GM06990 (cell line): ENCODE measurements at places on chromosomes 3 and 15.

DNA sequence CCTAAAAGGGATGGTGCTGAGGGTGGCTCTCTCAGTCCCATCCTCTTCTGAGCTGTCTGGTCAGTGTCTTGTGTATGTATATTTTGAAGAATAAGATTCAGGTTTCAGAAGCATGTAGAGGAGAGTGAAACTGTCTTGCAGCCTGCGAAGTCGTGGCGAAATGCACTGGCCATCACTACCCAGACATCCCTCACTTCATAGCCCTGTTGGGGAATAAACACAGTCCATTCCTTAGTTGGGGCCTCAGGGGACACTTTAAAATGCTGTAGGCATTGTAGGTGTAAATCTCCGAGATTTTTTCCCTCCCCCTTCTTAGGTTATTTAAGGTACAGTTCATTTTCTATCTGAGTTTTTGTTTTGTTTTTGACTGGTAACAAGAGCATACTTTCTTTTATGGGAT is 93.8 kb downstream of the DNASE1L3 start:
- no peak for DNase-seq

GRCh38 chr3:20123131-20123652 is 62.8 kb downstream of the SGO1 start:
- no peak for DNase-seq

DNA sequence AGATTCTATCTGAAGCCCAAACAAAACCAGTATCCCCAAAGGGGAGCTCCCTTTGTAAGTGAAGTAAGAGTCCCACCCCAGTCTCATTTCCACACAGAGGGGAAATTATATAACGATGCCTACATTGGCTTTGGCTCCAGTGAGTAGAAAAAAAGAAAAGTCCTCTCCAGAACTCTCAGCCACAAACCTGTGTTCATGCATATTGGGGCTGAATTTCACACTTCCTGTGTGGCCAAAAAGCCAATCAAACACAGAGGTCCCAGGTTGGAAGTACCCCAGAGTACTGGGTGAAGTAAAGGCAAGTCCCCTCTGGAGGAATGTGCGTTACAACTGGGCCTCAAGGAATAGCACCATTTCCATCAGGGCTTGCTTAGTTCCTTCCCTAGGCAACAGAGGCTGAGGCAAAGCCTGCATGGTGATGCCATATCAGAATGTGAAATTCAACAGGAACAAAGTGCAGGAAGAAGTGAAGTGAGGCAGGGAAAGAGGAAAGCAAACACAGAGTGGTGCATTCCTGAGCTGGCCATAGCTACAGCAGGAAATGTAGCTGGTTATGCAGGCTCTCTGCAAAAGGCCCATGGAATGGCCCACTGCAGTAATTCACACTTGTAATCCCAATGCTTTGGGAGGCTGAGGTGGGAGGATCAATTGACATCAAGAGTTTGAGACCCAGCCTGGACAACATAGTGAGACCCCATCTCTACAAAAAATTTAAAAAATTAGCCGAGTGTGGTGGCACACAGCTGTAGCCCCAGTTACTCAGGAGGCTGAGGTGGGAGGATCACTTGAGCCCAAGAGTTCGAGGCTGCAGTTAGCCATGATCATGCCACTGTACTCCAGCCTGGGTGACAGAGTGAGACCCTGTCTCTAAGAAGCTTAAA is 16.6 kb upstream of the CX3CR1 start:
- DNase-seq, result no peak

GRCh38 chr3:130341882-130342281 is 3.6 kb upstream of the COL6A5 start:
- DNase-seq, result no peak

- no peak for DNase-seq
Measured at GRCh38 chr15:28459279-28459678, 73.5 kb downstream of the GOLGA8G start.

DNA sequence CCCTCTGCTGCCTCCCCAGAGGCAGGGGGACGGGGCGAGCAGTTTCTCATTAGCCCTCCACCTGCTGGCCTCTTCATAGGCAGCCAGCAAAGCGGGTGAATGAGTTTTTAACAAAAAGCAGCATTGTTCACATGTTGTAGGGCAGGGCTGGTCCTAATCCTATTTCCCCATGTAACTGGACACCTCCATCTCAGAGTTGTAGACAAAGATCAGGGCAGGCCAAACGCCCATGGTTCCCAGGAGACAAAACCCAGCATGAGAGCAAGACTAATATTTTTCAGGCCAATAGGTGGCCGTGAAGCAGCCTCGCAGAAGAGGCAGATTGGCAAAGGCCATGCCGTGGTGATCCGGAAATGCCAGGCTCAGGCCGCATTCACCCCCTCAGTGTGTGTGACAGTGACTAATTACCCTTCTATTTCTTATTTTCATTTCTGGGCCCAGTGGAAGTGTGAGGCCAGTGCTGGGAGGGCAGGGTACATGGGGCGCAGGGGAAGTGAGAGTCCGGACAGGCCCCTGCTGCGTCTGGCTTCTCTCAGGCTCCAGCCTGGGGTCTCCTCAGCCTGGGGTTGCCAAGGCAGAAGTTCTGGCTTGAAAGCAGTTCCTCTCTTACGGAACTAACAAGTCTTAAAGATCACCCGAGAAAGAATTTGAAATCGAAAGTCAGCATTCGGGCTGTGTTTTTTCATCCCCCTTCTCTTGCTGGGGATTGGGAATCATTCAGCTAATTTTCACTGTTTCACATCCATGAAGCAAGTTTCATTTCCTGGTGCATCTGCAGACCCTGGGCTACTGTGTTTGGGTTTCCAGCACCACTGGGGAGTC is 64.8 kb downstream of the BOC start:
- DNase-seq, result peak; percentile 69

- DNase-seq, result no peak
Measured at GRCh38 chr3:43582866-43583265, 38.9 kb downstream of the ANO10 start.

DNA sequence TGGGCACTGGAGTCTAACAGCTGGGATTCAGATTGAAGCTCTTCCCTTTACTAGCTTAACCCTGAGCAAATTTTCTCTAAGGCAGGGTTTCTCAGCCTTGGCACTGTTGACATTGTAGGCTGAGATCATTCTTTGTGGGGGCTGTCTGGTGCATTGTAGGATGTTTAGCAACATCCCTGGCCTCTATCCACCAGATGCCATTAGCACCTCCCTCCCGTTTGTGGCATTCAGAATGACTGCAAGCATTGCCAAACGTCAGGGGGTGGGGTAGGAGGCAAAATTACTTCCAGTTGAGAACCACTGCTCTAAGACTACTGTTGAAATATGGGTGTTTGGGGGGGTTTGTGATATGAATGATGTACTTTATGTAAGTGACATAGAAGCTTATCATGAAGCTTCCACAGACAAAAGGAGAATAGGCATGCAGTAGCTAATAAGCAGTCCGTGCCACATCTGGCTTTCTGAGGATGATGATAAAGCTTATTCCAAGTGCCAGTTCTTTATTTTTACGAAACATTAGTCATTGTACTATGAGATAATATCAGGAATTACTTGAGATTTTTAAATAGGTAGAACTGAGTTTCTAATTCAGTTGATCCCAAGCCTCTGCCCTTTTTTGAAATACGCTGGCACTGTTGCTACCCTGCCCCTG is 39.3 kb downstream of the NKIRAS1 start:
- no peak for DNase-seq

- no peak for DNase-seq
Measured at GRCh38 chr3:97916576-97916975, 55.7 kb downstream of the RIOX2 start.

GRCh38 chr3:155517903-155518302 is 224.4 kb upstream of the STRIT1 start:
- no peak for DNase-seq

- DNase-seq, result peak; percentile 80
Measured at GRCh38 chr15:52261498-52262242, 33.9 kb downstream of the MYO5C start.

- no peak for DNase-seq
Measured at GRCh38 chr15:47177177-47177576, 540.1 kb upstream of the SEMA6D start.

DNA sequence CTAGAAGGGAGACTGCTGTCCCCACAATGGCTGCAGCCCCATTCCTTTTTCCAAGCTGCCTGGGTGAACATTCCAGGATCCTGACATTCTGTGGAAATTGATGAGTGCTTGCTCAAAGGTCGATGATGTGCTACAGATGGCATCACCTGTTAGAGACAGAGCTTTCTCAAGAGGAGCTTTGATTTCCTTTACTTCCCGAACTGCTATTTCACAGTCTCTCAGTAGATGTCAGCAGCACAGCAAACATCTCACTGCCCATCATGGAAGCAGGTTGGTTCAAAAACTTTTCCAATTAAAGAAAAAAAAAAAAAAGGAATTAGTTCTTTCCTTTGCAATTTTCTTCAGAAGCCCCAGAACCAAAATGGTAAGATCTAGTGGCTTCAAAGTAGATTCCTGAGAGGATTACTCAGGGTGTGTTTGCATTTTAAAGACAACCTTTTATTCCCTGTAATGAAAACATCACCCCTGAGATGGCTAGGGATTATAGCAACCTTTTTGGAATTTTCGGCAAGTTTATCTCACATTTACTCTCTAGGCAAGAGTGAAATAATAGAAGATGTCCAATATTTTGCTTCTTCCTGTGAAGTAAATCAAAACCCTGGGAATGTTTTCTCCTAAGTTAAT is 44.8 kb downstream of the POLR2M start:
- no peak for DNase-seq

GRCh38 chr15:61318802-61319525 is 89.9 kb upstream of the RORA start:
- DNase-seq, result no peak

GRCh38 chr3:64039332-64039731 is 16.0 kb upstream of the PSMD6 start:
- DNase-seq, result no peak

DNA sequence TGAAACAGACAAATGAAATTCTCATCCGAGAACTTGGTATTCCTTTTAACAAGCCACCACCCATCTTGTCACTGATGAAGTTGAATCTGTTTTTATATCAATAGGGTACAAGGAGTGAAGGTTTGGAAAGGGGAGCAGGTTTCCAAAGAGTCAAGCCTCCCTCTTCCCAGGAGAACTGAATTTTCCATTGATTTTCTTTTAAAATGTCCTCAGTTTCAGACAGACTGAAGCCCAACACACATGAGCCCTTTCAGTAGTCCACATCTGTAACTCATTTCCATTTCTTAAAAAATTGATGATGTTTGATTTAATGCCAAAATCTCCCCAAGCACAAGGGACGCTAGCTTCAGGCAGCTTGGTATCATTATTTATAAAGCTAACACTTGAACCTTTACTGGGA is 187.7 kb downstream of the FOXB1 start:
- no peak for DNase-seq

- DNase-seq, result peak; percentile 50
Measured at GRCh38 chr3:122668930-122669730, 11.5 kb upstream of the PARP14 start.

- DNase-seq, result peak; percentile 28
Measured at GRCh38 chr3:191105418-191105817, 93.6 kb upstream of the OSTN start.

DNA sequence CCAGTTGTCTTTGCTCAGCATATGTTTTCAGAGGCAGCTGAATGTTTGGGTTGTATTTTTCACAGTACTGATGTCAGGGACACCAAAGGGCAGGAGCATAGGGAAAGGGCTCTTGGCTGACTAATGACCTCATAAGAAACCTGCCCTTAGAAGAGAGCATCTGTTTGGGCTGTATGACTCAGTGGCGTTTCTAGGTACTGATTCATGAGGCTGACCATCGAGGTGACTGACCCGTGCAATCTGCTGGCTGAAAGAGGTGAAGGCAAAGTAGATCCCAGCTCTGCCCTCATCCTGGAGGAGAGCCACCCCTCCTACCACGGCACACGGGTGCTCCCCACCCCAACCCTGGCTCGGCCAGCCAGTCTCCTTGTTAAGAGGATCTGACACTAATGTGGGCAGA is 8.3 kb downstream of the LMCD1 start:
- no peak for DNase-seq

- no peak for DNase-seq
Measured at GRCh38 chr3:144488927-144489326, 517.3 kb downstream of the DIPK2A start.

- DNase-seq, result no peak
Measured at GRCh38 chr3:159059395-159059794, 257.5 kb downstream of the MFSD1 start.

- no peak for DNase-seq
Measured at GRCh38 chr15:58396181-58396580, 35.6 kb upstream of the LIPC start.

- DNase-seq, result no peak
Measured at GRCh38 chr3:184143327-184143726, 8.2 kb downstream of the EIF2B5 start.

DNA sequence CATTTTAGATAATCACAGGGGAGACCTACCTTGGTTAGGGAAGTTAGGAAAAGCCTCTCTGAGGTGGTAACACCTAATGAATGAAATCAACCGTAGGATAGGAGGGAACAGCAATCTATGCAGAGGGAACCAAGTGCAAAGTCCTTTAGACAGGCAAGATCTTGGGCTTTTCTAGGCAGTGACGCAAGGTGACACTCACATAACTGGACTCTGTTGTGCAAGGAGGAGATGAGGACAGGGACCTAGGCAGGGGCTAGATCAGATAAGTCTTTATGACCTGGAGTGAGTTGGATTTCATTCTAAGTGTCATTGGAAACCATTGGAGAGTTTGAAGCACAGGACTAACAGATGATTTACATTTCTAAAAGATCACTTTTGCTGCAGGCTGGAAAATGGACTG is 4.6 kb upstream of the LMOD3 start:
- DNase-seq, result no peak

- DNase-seq, result no peak
Measured at GRCh38 chr3:73179601-73180000, 118.1 kb downstream of the EBLN2 start.

DNA sequence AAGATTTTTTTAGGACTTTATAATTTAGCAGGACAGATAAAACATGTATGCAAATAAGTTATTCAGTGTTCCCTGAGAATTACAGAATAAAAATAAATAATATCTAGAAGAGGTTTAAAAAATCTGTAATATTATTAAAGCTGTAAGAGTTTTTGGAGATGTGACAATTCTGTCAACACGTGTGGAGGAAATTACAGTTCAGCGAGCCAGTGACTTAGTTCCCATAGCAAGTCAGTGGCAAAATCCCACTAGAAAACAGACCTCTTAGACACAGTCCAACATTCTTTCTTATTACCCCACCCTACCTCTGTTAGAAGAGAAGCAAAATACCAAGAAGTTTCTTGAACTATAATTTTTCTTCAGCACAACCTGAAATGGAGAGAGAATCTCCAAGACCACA is 16.2 kb upstream of the DENND6A start:
- DNase-seq, result no peak

- no peak for DNase-seq
Measured at GRCh38 chr3:157459706-157460105, 23.1 kb downstream of the PTX3 start.

GRCh38 chr3:99957151-99957796 is 139.6 kb downstream of the CMSS1 start:
- no peak for DNase-seq

DNA sequence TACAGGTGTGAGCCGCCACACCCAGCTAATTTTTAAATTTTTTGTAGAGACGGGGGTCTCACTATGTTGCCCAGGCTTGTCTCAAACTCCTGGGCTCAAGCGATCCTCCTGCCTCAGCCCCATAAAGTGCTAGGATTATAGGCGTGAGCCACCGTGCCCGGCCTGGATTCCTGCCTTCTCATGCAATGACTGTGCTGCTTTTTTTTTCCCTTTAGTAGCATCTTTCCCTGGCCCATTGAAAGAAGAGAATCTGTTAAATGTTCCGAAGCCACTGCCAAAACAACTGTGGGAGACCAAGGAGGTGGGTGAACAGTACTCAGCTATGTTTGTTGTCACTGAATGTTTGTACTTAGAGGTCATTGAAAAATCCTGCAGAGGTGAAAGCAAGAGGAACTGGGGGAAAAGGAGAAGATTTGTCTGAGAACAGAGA is 88.0 kb downstream of the CRTC3 start:
- DNase-seq, result no peak
